Stimulated activated CD4-positive, alpha-beta T cell treated with anti-CD3 and anti-CD28 coated beads, Interleukin-15, amount 100 ng/mL, for 48 hours (primary cell): ENCODE measurements at places on chromosomes 5 and 9.
A peak's percentile ranks its signal among the peaks of the same experiment; 100 is the strongest.

GRCh38 chr5:148620696-148621095 is 33.6 kb downstream of the HTR4 start:
- DNase-seq: no peak

DNA sequence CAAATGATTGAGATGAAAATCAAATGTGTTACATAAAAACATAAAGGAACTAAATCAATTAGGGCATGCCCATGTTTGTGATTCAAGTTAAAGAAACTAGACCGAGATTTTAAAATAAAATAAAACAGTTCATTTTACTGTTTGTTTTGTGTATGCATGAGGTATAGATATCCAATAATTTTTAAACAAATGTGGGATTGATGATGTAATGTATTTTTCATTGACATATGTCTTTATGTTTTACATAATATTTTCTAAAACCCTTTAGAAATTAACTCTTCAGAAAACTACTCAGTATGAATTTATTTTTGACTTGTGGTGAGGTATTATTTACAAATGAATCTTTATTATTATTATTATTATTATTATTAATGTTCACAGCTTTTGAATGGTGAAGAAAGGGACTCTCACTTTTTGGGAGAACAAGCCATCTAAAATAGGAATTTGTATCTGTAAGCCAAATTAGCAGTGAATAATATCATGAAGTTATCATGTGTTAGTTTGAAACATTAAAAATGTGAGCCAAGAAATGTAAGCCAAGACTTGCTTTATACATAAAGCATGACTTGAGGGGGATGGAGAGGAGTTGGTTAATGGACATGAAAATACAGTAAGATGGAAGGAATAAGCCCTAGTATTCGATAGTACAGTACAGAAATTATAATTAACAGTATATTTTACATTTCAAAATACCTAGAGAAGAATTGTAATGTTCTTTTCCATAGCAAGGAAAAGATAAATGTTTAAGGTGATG is 355.0 kb downstream of the CDH10 start:
- DNase-seq: no peak

DNA sequence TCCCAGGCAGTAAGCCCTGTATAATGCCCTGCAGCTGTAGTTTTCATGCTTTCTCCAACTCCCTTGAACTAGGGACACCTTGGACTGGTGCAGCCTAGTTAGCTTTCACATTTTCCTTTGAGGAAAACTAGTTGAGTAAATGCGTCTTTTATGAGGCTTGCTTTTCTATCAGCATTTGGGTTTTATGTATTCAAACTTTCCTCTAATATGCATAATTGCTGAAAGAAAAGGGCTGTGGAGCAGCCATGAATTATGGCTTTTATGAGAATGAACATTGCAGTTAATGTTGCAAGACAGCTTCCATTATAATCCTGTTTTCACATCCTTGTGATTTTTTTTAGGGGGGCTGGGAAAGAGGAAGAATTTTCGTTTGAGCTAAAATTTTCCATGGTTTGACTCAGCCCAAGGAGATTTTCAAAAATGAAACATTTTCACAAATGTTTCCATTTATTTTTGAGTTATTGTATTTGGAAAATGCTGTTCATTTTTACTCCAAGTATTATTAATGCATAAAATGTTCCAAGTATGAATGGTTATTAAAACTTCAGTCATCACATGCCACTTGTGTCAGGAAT is 57.9 kb upstream of the PPP3R2 start:
- no peak for DNase-seq

GRCh38 chr5:139226131-139226530 is 28.0 kb upstream of the SIL1 start:
- DNase-seq: no peak

DNA sequence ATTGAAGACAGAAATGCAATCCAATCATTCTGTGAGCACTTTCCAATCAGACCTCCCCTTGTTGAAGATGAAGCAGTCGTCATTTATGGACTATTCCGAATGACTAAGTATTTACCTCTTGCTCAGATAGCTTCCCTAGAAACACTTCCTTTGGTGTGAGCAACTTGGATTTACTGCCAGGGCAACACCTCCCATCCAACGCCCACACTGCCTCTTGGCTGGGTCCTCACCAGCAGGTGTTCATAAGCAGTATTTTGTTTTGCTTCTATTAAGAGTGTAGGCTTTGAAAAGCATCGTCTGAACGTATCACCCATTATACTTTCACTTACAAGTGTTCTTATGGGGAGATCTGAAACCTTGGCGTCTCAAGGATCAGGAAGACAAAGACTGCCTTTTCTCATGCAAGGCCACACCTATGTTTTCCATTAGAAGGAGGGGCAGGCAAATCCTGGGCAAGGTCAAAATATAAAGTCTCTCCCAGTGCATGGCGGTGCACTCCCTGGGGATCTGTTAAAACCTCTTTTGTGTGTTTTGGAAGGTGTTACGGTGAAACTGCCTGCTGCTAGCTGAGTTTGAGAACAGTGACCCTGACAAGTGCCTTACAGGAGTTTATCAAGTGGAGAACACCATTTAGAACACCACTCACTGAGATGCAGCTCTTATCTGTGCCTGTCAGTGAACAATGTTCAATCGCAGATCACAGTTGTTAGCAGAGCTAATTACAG is 10.6 kb upstream of the MARCHF3 start:
- DNase-seq: no peak

GRCh38 chr5:86689103-86689729 is 71.5 kb downstream of the COX7C start:
- DNase-seq: no peak

- no peak for DNase-seq
Observed at GRCh38 chr9:4892501-4893194, 92.4 kb upstream of the JAK2 start.

DNA sequence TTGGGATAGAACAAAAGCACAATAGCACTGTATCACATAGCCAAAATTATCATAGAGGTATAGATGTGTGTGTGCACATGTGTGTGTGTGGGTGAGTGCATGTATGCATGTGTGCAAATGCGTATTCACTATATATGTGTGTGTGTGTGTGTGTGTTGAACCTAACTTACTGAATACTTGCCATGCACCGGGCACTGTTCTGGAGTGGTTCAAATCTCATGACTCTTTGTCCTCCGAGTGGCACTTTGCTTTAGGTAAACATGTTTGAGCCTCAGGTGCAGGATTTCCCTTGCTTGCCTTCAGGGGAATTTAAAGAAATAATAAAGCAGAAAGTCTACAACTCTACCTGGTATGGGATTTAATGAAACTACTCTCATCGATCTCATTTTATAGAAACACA is 183.5 kb upstream of the GDNF start:
- DNase-seq: no peak

DNA sequence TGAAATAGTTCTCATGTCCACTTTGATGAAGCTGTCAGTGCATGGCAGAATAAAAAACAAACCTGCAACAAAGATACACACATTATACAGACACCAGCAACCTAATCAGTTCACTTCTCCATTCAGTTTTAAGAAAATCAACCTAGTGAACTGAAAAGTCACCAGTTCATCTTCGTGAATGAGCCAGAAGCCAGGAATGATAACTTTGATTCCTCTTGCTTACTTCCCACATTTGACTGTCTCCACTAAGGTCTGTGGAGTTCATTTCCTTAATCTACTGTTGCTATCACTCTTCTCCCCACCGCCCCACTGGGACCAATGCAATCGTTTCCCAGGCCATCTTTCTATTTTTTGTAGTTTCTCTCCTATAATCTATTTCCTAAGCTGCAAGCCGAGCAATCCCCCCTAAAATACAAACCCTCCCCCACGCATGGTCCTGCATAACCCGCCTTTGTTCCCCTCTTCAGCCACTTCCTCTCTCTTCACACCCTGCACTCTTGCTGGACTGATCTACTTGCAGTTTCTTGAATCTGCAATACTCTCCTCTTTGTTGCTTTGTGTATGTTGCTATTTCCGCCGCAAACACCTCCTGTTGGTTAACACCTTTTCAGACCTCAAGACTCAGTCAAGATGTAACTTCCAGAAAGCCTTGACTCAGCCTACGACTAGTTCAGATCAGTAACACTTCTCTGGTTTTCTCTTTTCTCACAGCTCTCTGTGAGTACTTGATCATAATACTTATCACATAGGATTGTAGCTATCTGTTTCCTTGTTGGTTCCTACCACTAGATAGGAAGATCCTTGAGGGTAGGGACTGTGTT is 16.6 kb downstream of the STOM start:
- DNase-seq: peak; percentile 31

DNA sequence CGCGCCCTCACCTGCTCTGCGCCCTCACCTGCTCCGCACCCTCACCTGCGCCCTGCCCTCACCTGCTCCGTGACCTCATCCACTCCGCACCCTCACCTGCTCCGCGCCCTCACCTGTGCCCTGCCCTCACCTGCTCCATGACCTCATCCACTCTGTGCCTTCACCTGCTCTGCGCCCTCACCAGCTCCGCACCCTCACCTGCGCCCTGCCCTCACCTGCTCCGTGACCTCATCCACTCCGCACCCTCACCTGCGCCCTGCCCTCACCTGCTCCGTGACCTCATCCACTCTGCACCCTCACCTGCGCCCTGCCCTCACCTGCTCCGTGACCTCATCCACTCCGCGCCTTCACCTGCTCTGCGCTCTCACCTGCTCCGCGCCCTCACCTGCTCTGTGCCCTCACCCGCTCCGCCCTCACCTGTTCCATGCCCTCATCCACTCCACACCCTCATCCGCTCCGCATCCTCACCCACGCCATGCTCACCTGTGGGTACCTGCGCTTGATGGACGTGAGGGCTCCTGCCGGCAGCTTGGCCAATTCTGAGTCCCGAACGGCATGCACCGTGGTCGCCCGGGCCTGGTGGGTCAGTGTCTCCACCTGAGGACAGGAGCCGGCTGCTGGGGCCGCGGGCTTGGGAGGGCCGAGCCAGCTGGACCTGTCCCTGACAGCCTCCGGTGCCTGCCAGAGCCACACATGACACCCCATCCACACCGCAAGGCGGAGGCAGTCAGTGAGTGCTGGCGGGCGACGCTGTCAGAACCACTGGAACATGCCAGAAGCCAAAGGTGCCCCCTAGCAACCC is 35.6 kb upstream of the NSMF start:
- DNase-seq: no peak

GRCh38 chr5:96716007-96716406 is 53.8 kb downstream of the CAST start:
- no peak for DNase-seq

DNA sequence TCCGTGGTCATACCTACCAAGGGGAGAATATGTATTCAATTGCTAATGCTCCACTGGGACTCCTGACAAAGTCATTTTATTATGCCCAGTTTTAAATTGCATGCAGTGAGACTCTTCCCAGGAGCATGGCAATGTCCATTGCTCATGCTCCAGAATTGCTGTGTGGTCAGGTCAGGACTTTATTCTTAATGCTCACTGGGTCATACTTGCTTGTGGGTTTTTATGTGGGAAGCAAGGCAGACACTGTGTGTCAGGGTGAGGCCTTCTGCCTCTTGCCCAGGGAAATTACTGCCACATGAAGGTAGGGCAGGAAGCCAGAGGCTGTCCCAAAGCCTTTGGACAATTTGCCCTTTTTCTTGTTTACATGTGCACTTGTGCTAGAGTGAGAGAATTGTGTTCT is 164.6 kb upstream of the MEF2C start:
- DNase-seq: no peak

GRCh38 chr9:92058723-92059444 is 56.3 kb downstream of the SPTLC1 start:
- no peak for DNase-seq

GRCh38 chr9:21901546-21901945 is 92.6 kb downstream of the CDKN2A start:
- no peak for DNase-seq

DNA sequence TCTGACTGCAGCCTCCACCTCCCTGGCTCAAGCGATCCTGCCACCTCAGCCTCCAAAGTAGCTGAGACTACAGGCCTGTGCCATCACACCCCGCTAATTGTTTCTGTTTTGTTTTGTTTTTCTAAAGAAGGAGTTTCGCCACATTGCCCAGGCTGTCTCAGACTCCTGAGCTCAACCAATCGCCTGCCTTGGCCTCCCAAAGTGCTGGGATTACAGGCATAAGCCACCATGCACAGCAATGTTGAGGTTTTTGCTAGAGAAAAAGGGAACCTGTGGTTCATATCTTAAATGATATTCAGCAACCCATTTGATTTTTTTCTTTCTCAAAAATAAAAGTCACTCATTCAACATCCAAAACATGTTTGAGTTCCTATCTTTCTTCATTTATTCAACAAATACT is 20.4 kb upstream of the DELE1 start:
- no peak for DNase-seq

DNA sequence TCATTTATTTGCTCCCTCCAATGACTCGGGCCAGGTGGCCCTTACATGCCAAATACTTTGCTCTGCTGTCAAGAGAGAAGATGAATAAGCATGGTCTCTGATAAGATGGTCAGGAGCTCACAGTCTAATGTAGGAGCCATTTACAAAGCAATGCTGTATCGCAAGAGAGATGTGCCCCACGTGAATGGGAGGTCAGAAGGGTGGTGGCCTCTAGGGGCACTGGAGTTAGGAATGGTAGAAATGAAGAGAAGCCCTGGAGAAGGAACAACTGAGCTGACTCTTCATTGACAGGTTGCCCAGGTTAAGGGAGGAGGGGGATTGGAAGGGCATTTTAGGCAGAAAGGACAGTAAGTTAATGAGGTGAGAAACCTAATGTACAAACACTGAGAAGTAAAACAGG is 286.5 kb downstream of the KCTD16 start:
- DNase-seq: no peak

DNA sequence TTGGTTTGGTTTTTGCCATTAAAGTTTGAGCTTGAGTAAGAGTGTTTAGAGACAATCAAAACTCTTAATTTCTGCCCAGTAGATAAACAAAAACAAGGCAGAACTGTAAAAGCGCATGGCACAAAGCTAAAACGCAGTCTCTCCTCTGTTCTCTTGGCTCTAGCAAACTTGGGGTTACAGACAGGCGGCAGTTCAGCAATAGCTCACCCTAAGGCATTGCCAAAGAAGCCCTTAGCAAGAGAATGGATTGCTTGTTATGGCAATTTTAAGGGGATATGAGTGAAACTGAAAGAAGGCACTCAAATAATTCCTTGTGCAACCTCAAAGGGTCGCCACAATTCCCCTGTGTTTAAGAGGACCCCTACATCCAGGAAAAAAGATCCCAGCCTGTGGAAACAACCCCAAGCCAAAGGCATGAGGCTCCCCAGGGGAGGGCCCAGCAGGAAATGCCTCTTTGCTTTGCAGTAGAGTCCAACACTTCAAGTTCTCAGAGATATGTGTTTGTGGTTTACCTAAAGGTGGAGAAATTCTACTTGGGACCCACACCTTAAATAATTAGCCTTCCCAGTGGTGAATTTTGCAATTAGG is 317.0 kb upstream of the MPDZ start:
- DNase-seq: no peak

DNA sequence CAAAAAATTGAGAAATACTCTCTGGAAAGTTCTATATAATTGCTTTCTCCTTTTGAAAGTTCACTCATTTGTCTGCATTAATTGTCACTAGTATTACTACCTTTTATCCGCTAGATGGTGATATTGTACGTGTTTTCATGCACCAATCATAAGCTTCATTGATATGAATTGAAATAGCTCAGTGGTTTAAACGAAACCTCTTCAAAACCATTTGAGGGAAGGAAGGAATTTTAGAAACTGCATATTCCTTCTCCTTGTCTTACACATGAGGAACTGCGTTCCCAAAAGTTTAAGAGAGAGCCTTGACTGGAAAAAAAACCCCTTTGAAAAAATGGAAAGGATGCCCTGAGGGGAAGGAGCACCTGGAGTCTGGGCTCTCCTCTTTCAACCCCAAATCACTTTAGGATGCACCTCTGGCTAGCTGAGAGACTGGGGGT is 98.6 kb downstream of the YTHDC2 start:
- no peak for DNase-seq
